Ureter (tissue), 1 donor: ENCODE measurements at places on chromosomes 11 and 22. TPM values are rescaled to one million over a fixed set of nuclear protein-coding genes. Genes with fewer than 3 reads are reported as not detected.
A peak's percentile ranks its signal among the peaks of the same experiment; 100 is the strongest.

DNA sequence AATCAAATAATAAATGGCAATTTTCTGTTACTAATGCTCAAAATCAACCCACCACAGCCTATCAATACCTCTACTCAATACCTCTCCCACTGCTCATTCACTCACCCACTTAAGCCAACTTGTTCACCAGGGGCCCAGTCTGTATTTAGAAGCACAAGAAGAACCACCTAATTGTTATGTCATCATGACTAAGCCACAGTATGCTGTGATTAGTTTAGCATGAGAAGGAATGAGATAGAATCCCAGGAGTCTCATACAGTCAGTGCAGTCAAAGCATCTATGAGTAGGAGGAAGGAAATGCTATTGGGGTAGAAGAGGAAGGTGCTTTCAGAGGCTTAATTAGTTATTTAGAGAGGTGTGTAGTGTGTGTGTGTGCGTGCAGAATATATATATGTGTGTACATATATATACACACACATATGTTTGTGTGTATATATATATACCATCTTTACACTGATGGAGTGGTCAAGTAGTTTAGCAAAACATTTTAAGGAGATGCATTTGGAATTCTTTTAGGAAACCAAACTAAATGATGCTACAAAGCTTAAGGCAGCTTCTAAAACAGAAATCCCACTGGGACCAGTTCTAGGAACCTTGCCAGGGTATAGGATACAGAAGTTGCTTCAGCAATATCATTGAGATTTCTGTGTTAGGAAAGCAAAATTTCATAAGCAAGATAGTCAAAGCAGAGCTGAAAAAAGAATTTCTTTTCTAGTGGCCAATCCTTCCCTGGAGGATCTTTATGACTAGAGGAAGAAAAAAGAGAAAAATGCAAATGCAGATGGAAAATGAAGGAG, 27.5 kb downstream of the KCNA4 start:
- DNase-seq = no peak

- DNase-seq = no peak
Observed at GRCh38 chr11:16770016-16770415, 31.6 kb downstream of the C11orf58 start.

DNA sequence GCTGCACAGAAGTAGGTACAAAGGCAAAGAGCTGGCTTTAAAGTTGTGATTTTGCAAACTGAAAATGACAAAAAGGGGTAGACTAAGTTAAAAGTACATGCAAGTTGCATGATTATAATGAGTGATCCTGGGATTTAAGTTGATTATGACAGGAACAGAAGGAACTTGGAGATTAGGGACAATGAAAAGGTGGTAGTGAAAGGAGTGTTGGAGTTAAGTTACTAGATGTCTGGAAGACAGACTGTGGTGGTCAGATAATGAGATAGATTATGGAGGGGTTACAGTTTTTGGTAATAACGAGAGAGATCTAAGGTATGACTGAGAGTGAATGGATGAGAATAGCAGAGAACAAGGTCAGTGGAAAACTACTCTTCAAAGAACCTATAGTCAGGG, 7.7 kb upstream of the TMEM9B start:
- DNase-seq = no peak

Gene SLC16A8
- 0.26 TPM for total RNA-seq

GRCh38 chr22:17218341-17218740, 894 bp downstream of the ADA2 start:
- DNase-seq = no peak

DNA sequence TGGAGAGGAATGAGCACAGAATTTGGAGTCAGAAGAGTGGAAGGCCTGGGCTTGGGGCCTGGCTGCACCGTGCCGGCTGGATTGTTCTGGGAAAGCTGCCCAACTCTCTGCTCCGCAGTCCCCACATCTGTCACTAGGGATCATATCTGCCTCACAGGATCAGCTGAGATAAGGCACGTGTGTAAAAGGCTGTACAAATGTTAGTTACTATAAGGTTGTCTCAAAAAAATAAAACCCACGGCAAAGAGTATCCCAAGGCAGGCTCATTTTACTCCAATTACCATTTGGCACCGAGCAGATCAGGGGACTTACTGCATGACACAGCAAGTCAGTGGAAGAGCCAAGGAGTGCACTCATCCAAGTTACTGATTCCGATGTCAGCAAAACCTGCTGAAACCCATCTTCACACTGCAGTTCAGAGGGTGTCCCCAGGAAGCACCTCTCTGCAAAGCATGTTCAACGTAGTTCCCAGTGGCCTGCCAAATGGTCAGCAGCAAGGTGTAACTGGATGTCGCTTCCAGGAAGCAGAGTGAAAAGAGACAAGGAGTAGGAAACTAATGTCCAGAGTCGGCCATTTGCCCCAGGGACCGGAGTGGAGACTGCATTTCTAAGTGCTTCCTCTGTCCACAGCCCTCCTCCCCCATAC, 18.1 kb upstream of the MRTFA start:
- peak; percentile 69 for DNase-seq

Gene CHRM1
- not detected for total RNA-seq

Gene KRTAP5-1
- not detected for total RNA-seq

DNA sequence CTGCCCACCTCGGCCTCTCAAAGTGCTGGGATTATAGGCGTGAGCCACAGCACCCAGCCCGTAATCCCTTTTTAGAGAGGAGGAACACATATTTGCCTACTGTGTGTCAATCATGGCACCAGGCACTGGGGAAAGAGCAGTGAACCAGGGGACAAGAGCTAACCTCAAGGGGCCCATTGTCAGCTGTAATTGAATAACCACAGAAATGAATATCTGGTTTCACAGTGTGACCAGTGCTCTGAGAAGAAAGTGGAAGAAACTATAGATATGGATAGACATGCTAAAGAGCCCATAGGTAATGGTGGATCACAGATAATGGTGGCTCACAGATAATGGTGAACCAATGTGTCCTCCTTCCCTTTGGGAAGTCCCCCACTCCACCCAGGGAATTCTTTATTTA, 8.6 kb upstream of the KCTD14 start:
- DNase-seq = no peak

DNA sequence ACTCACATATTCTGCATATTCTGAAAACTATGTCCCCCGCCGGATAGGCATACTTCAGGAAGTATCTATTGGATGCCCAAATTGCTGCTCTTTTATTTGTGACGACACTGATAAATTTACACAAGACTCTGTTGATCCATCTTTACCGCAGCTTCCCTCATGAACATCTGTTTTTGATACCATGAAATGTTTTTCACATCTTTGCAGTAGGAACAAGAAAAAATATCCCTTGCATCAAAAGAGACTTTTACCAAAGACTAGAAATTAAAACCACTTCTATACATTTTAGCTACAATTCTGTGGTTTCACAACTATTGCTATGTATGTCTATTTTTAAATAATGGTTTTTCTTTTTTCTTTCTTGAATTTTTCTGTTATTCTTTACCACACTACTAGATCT, 15.3 kb downstream of the POU2AF2 start:
- DNase-seq = no peak

Gene TRMT2A
- total RNA-seq = 81.8 TPM

- DNase-seq = no peak
Observed at GRCh38 chr11:102613450-102613849, 11.7 kb downstream of the MMP20 start.

Gene HORMAD2
- not detected for total RNA-seq

GRCh38 chr22:44525941-44526778, 28.1 kb upstream of the RTL6 start:
- no peak for DNase-seq

DNA sequence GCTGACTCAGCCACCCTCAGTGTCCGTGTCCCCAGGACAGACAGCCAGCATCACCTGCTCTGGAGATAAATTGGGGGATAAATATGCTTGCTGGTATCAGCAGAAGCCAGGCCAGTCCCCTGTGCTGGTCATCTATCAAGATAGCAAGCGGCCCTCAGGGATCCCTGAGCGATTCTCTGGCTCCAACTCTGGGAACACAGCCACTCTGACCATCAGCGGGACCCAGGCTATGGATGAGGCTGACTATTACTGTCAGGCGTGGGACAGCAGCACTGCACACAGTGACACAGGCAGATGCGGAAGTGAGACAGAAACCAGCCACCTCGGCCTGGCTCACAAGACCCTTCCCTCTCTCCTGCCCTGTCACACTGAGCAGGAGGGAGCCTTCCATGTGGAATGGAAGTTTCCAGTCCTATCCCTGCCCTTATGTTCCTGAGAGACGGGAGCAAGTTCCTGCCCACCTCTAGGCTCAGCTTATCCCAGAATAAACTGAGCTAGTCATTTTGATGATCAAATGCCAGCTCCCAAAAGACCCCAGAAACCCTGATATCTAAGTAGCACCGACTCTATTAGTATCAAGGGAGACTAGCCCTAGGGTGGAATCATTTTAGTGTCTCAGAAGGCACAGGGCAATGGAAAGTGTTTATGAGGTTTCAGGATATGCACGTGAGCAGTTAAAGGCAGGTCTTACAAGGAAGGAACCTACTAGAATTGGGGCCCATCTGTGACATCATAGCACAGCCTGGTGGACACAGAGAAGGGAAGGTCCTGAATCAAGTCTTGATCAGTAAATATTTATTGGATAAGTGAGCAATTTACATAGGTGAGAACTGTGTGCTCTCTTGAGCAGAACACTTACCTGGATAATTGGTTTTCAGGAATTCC, 6.3 kb upstream of the IGLL5 start:
- peak; percentile 29 for DNase-seq

Gene DBX1
- total RNA-seq = not detected
